Suprapubic skin (tissue), 4 donors: ENCODE measurements at places on chromosomes 2 and 18.

DNA sequence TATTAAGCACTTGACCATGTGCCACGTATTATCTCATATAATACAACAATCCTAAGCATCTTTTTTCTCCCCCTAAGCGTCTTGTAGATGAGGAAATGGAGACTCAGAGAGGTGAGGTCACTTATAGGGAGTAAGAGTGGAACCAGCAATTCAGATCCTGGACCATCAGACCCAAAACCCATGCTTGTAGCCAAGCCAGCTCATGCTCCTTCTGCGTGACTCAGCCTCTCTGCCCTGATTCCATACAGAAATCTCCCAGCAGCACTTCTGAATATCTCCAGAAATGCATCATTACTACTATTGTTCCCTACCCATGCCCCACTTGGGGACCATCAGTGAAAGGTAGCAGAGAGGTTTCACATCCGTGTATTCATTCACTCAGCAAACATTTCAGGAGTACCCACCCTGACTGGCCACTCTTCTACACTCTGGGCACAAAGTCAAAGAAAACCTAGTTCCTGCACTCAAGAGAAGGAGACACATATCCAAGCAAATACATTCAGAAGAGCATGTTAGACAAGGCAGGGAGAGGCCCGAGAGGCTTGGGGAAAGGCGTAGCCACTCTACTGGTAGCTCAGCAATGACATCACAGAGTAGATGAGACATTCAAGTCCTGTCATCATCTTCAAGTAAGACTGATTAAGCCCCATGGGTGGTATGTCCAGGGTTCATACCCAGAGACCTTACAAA is 141.9 kb downstream of the MTCL1 start:
- no peak for DNase-seq

DNA sequence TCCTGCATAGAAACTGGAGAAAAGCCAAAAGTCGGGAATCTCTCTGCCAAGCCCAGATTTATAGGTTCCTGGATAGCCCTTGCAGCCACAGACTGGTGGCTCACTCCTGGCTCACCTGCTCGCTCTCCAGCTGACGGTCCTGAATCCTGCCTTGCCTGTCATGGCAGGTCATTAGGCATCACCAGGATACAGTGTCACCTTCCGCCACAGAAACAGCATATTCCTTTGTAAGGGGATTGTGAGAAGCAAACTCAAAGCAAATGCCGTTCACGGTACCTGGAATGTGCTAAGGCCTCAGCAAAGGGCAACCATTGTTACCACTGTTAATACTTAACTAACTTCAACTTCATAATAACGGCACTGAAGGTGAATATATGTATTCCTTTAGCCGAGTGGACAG is 57.1 kb upstream of the GPR45 start:
- no peak for DNase-seq

GRCh38 chr18:38747153-38747552 is 1181.6 kb upstream of the CELF4 start:
- DNase-seq: no peak

GRCh38 chr2:41892476-41892875 is 155.3 kb upstream of the PKDCC start:
- DNase-seq: no peak

GRCh38 chr18:58645398-58645797 is 16.5 kb upstream of the ALPK2 start:
- no peak for DNase-seq
